ENCODE measurements at places on chromosomes 5 and 9.

GRCh38 chr5:38816083-38817030 is 29.5 kb upstream of the OSMR start:
- DNase-seq: no peak

DNA sequence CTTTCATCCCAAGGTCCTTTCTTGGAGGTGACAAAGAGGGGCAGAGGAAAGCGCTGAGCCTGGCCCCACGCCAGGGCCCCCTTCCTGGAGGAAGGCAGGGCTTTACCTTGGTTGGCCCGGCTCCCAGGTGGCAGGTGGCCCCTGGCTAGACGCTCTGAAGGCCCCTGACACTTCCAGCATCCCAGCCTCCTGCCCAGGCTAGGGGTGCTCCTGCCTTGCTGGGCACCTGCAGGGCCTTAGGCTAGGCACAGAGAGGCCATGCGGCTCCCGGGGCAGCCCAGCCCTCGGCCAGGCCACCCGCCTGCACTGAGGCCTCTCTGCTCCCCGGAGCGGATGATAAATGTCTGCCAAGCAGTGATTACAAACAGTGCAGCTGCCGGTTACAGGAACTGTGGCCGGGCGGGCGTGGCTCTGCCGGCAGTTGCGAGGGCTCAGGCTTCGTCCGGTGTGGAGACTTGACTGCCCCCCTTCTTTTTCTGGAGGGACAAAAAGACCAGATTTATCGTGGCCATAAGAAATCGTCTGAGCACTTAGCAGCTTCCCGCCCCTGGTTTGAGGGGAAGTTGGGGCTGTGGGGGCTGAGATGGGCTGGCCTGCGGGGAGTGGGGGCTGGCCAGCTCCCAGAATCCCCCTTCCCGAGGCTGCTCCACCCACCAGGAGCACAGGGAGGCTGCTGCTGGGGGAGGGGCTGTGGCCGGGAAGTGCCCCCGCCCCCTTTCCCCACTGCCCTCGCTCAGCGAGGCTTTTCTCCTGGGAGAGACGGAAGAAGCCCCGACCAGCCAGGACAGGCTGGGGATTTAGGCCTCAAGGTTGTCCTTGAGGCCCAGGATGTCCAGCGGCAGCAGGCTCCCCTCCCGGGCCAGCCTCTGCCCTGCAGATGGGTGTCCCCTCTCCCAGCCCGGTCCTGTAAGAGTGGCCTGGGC is 31.6 kb upstream of the UBAC1 start:
- DNase-seq: no peak

DNA sequence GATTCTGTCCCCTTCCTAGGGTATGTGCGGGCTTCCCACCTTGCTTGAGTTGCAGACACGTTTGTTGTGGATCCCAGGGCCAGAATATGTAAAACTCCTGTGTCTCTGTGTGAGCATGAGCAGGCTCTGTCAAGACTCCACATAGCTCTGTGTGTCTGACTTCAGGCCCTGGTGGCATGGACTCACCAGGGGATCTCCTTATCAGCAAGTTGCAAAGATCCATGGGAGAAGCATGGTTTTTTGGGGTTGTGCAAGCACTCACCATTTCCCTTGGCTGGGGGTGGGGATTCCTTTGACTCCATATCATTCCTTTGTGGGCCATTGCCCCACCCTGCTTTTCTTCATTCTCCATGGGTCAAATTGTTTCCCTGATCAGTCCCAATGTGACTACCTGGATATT is 205.6 kb downstream of the TUSC1 start:
- DNase-seq: no peak

DNA sequence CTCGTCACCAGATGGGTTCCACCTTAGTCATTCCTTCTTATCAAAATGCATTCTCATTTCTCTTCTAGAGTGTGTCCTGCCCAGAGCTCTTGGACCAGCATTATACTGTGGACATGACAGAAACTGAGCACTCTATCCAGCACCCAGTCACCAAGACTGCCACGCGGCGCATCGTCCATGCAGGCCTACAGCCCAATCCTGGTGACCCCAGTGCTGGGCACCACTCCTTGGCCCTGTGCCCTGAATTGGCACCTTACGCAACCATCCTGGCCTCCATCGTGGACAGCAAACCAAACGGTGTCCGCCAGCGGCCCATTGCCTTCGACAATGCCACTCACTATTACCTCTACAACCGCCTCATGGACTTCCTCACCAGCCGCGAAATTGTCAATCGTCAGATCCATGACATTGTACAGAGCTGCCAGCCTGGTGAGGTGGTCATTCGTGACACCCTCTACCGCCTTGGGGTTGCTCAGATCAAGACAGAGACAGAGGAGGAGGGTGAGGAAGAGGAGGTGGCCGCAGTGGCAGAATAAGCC is 34.6 kb downstream of the CSF1R start:
- no peak for DNase-seq

GRCh38 chr9:126383406-126384046 is 56.9 kb downstream of the MVB12B start:
- no peak for DNase-seq

DNA sequence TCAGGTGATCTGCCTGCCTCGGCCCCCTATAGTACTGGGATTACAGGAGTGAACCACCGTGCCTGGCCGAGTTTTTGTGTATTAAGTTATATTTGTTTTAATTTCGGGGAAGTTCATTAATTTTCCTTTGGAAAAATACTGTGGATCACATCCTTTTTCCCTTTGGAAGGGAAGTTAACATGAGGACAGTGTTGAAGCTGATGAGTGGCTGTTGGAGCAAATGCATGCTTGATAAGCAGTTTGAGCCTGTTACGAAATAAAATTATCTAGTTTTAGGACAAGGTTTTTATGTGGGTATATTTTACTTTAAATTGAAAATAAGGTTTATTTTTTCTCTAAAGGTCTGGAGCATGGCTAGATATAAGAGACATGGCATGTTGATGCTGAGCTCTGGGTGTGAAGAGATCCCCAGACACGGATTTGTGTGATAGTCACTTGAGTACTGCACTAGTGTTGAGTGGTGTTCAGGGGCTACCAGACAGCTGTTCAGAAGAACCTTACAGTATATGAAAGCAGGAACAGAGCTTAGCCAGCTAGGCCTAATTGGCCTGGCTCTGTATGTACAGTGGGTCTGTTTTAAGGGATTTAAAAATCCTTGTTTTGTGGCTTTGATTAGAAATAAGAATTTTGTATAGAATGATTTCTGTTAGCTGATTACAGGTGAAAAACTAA is 17.4 kb downstream of the LMNB1 start:
- DNase-seq: no peak

DNA sequence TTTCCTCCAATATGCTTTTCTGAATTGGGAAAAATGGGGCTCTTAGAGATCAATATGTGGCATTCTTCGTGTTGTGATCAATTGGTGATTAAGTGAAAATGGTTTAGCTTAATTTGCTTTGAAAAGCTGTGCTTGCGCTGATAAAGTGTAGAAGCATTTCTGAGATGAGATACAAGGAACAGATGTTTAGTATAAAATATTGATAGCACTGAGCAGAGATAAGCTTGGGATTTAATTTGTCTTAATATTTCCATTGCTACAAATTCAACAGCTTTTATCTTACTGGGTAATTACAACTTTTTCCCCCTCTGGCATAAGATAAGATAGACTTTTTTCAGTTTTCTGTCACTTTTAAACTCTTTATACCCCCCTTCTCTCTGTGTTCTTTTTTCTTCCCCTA is 2204.9 kb upstream of the WWC1 start:
- DNase-seq: no peak

- no peak for DNase-seq
These were observed 86.3 kb downstream of the S1PR3 start for GRCh38 chr9:89077519-89077918.

DNA sequence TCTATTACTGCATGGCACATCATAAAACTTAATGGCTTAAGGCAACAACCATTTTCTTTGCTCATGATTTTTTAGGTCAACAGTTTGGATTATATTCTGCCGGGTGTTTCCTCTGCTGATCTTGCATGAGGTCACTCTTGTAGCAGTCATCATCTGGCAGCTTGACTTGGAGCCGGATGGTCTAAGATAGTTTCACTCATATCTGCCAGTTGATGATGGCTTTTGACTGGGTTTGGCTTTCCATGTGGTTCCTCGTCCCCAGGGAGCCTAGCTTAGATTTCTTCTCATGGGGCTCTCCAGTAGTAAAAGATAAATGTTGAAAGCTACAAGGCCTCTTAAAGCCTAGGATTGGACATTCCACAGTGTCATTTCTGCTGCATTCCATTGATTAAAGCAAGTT is 27.4 kb downstream of the LNPEP start:
- no peak for DNase-seq

DNA sequence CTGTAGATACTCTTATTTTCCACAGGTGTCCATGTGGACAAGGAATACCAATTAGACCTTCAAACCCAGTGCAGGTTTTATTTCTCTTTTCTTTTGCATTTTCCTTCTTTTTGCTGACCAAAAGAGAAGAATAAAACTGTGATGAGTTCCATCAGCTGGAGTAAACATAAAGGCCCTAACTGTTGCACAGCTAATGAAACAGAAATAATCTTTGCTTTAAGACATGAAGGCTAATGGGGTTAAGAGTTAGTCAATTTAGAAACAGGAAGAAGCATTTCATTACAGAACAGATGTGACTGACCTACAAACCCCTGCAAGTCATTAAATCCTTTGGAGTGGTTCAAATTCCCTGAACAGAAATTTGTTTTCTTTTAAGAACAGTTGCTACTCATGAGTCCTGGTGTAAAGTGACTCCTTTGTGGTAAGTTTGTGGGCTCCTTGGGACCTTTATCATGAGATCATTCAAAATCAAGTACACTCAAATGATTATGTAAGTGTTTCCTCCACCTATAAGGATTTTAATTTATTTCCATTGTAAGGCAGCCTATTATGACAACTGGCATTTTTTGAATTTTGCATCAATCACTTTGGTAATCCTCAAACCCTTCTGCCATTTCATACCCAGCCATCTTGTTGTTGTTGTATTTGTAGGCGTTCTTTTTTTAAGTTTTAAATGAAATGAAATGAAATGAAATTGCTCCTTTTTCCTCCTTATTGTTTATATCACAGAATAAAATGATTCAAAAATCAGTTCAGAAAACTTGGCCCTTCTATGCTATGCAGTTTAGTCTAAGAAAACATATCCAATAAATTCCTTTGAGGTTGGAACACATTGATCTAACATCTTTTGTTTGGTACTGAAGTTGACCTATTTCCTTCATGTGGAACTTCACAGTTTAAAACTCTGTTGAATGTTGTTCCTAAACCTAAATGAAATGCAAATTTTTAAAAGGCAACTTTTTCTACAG is 1.3 kb downstream of the MINAR2 start:
- no peak for DNase-seq

DNA sequence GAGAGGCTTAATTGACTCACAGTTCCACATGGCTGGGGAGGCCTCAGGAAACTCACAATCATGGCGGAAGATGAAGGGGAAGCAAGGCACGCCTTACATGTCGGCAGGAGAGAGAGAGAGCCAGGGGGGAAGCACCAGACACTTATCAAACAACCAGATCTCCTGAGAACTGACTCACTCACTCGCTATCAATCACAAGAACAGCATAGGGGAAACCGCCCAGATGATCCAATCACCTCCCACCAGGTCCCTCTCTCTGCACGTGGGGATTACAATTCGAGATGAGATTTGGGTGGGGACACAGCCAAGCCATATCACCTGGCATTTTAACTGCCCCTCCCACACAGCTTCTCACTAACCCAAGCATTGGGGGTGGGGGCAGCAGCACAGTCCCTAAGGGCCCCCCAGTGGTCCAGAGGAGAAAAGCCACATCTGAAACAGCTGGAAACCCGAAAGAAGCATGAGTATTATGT is 76.1 kb upstream of the ASS1 start:
- DNase-seq: no peak

- no peak for DNase-seq
These were observed 3.0 kb downstream of the GDNF start for GRCh38 chr5:37836592-37837413.

DNA sequence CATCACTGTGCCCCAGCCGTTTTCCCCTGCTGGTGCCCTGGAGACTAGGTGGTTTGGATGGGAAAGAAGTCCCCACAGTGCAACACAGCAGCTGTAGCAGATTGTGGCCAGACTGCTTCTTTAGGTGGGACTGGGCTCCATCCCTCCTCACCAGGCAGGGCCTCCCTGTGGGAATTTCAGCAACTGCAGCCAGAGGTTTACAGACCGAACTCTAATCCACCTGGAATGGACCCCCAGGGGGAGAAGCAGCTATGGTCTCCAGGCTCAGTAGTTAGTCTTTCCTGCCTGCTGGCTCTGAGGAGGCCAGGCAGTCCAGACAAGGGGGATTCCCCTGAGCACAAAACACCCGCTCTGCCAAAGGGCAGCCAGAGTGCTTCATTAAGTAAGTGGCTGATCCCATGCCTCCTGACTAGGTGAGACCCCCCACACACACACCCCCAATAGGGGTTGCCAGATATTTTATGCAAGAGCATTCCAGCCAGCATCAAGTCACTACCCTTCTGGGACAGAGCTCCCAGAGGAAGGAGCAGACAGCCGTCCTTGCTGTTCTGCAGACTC is 188.9 kb downstream of the SGCD start:
- no peak for DNase-seq

- no peak for DNase-seq
These were observed 26.2 kb downstream of the SNX24 start for GRCh38 chr5:122871661-122872060.

All from stimulated activated CD4-positive, alpha-beta T cell treated with anti-CD3 and anti-CD28 coated beads, TNF-alpha, amount 100 ng/mL, for 1 hour (primary cell).